ENCODE measurements at places on chromosomes 16 and 17.

DNA sequence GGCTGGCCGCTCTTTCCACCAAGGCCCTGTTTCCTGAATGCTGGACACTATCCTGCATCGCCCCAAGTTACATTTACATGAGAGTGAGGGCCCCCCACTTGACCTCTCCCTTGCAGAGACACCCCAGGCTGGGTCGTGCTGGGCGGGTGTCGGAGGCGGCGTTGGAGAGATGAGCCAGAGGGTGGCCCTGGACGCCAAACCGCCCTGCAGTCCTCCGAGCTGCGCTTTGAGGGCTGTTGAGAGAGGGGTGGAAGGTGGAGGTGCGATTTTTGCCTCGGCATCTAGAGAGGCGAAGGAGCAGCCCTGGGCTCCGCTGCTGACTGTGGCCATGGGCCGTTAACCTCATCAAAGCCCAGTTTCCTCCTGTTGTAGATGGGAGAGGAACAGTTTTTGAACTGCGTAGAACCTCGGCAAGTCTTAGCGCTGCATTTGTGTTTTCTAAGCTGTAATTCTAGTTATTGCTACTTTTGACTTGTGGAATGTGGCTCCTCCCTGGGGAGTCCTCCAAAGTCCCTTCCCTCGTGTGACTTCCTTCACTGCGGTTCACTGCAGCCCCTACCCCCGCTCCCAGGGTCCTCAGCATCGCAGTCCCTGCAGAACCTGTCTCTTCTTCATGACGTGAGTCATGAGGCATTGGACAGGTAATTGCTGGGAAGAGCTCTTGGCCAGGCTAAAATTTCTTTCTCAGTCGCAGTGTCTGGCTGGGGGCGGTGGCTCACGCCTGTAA is 986 bp upstream of the ELOB start:
- DNase-seq: peak; percentile 42

DNA sequence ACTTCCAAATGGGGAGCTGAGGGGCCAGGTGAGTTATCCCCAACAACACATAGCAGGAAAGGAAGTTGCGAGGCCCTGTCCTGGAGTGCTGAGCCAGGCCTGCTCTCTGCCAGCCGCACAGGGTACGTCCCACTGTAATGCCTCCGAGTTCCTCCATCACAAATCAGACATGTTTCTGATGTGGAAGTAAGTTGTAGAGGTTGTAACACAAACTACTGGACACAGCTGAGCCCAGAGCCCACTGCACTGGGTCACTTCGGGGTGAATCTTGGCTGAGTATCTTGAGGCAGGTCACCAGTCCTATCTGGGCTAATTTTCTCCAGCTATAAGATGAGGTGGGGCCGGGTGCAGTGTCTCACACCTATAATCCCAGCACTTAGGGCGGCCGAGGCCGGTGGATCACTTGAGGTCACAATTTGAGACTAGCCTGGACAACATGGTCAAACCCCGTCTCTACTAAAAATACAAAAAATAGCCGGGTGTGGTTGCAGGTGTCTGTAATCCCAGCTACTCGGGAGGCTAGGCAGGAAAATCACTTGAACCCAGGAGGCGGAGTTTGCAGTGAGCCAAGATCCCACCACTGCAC is 100.8 kb upstream of the CDH5 start:
- no peak for DNase-seq

- DNase-seq: no peak
Measured at GRCh38 chr16:82651921-82652601, 25.3 kb downstream of the CDH13 start.

GRCh38 chr16:83977056-83977815 is 9.2 kb downstream of the NECAB2 start:
- DNase-seq: no peak

GRCh38 chr17:574061-574460 is 140.6 kb downstream of the VPS53 start:
- DNase-seq: no peak

DNA sequence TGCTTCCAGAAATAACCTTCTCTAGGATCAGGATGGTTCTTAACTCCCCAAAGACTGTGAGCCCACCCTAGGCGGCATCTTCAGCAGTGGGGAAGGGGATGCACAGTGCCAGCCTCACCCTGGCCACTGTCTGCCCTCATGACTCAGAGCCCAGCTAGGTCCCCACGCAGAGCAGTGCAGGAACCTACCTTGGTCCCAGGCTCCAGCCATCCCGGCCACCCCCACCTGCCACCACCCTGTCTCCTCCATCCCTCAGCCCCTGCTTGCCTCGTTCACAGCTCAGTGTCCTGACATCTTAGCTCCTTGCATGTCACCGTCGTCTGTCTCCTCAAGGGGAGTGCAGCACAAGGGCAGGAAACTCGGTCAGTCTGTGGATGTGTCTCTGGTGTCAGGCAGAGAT is 16.1 kb upstream of the KRTAP17-1 start:
- DNase-seq: no peak

DNA sequence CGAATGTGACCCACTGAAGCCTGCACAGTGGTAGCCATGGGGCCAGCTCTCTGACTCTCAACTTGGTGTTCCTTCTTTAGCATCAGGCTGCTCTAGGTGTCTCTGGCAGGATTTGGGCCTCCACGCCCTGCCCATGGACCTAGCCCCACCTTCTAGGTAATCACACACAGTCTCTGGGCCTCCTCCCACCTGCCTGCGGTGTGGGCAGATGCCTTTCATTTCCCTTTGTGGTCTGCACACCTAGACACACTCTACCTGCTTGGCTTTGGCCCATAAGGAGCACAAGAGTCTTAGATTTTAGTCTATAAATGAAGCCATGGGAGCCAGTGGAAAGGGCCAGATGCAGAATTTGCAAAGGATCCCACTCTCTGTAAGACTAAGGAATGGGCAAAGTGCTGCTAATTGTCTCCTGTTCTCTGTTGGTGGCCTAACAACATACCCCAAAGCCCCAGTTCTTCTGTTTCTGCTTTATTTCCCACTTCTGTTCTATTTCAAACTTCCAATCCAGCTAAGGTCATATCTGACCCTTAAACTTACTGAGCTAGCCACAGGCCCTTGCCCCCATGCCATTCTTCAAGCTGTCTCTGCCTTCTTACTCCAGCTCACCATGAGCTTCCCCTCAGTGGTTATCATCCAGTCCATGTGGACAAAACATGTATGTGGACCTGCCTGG is 7.2 kb upstream of the MFSD6L start:
- DNase-seq: no peak

DNA sequence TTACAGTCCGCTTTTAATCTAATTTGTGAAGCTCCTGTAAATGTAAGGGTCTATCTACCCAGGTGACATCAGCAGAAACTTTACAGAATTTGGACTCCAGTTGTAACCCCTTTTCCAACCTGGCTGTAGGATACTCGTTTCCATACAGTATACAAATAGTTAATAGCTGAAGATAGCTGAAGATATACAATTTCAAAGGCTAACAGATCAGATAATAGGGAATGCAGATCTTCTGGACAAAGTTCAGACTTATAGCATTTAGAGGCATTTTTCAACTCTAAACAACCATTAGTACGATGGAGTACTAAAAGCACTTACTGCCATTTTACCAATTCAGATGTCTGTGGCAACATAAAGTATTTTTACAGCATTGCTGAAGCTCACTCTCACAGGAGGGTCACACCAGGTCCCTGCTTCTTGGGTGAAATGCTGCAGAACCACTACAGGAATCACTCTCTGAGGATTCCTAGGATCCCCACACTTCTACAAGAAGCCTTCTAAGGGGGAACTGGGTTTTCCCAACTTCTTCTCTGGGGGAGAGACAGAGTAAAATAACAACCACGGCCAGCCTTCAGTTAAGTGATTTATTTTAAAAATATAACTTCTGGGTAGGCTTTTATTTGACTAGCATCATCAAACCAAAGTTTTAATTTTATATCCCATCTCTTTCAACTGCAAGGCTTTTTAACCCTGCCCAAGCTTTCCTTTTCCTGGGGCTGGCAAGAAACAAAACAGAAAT is 2.9 kb downstream of the VEZF1 start:
- DNase-seq: no peak

GRCh38 chr17:36994438-36994837 is 45.7 kb downstream of the AATF start:
- DNase-seq: no peak

DNA sequence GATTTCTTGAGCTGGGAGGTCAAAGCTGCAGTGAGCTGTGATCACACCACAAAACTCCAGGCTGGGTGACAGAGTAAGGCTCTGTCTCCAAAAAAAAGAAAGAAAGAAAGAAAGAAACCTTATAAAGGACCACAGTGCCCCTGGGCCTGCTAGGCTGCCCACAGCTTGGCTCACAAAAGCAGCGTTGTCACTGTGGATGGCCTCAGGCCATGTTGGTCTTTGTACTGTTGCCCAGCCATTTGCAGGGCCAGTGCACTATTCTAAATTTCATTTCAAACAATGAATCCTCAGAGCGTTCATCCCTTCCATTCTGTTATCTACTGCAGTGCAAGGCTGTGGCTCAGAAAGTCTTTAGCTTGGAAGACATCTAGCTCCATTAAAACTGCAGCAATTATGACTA is 208.4 kb downstream of the SLC39A11 start:
- DNase-seq: no peak
